ENCODE measurements at places on chromosomes 4 and X.

DNA sequence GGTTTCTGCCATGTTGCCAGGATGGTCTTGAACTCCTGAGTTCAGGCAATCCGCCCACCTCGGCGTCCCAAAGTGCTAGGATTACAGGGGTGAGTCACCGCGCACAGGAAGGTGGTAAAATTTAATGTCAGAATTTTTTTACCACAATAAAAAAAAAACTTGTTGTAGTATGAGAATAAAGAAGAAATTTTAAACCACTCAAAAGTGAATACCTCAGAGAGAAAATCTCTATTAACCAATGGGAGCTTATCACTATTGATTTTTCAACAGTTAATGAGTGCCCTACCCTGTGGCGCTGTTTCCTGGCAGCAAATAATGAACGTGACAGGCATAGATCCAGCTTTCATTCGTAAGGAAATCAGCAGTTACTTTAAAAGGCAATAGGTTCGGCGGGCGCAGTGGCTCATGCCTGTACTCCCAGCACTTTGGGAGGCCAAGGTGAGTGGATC lies 32.7 kb upstream of the SLC25A4 start:
- no peak for DNase-seq

DNA sequence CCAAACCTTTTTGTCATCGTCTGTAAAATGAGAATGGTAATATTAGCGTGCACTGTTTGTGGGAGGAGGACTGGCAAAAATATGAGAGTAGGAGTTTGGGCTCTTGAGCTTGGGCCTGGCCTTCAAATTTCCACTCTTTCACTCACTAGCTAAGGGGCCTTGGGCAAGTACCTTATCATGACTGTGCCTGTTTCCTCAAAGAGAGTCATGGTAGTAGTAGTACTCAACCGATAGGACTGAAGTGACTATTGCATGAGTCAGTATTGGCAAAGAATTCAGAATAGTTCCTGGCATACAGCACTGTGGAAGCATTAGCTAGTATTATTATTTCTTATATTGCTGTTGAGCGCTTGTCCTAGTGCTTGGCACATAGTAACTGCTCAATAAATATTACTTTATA lies 16.0 kb upstream of the RBM3 start:
- no peak for DNase-seq

GRCh38 chrX:151225843-151226242 lies 49.5 kb downstream of the GPR50 start:
- no peak for DNase-seq

DNA sequence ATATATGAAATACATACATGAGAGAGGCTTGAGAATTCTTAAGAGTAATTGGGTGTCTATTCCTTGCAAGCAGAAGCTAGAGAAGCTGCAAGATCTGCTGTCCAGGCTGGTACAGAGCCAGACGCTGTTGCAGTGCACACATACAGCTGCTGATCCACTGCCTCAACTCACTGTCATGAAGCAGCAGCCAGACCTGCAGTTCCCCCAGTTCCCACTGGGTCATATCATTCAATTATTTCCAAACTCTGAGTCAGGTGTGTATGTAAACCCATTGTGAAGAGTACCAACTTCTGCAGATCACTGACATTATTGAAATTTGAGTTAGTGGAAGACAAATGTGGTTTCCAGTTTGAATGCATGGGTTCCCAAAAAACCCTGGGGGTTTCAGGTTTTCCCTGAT lies 1212.8 kb upstream of the ADGRL3 start:
- DNase-seq = no peak

GRCh38 chr4:156237231-156237630 lies 283.6 kb upstream of the CTSO start:
- DNase-seq = no peak

DNA sequence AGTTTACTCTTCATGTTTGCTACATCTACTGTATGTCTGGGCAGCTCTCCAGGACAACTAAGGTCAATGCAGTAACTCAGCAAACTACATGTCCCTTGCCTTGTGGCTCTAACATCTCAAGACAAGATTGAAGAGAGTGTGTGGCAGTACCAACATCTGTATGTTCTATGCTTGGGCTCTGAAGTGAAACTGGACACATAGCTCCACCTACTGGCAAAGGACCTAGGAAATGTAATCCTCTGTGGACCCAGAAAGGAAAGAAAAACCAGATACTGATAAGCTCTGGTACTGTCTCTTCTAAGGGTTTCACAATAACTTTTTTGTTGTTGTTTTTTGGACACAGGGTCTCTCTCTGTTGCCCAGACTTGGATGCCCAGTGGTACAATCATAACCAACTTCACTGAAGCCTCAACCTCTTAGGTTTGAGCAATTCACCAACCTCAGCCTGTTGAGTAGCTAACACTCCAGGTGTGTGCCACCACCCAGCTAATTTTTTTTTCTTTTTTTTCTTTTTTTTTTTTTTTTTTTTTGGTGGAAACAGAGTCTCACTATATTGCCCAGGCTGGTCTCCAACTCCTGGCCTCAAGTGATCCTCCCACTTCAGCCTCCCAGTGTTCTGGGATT lies 64.1 kb downstream of the QDPR start:
- DNase-seq = peak; percentile 6

GRCh38 chrX:44946771-44947170 lies 73.8 kb downstream of the KDM6A start:
- no peak for DNase-seq

DNA sequence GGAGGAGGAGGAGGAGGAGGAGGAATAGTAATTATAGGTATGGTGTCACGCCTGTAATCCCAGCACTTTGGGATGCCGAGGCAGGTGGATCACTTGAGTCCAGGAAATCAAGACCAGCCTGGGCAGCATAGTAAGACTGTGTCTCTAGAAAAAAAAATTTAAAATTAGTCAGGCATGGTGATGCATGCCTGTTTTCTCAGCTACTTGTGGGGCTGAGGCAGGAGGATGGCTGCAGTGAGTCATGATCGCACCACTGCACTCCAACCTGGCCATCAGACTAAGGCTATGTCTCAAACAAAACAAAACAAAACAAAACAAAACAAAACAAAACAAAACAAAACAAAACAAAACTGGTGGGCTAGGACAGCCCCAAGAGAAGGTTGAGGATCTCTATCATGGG lies 3.0 kb downstream of the STARD8 start:
- no peak for DNase-seq

GRCh38 chr4:187889651-187890050 lies 105.9 kb upstream of the ZFP42 start:
- DNase-seq = no peak

DNA sequence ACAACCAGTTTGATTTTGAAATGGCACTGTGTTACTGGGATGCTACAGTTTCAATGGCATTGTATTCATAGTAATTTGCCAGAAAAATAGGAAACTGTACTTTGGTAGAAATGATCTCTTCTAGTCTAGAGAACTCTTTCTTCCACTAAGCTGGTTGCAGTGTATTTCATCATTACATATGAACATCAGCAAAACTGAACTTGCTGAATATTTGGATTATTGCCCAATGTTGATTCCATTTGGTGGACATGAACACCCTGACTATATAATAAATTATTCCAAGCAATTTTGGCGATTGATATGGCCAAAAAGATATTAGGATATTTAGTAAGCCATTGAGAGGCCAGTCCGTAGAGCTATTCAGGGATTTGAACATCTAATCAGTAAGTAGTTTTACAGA lies 191.8 kb upstream of the CXorf66 start:
- DNase-seq = no peak

GRCh38 chr4:38950159-38950558 lies 82.0 kb downstream of the TMEM156 start:
- no peak for DNase-seq

DNA sequence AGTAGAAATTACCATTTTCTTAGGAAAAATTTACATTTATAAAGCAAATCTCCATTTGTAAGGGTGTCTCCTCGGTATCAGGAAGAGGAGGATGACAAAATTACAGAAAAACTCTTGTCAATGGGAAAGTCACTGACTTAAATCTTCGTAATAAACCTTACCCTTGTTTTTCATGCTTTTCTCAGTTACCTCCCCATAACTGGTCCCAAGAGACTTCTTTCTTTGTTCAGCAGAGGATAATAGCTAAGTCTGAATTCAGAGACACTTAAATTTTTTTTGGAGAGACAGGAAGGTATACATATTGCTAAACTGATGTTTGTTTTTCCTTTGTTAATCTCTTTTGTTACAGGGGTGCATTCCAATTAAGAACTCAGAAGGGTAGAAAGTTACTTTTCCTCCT lies 125.5 kb upstream of the JADE1 start:
- no peak for DNase-seq

DNA sequence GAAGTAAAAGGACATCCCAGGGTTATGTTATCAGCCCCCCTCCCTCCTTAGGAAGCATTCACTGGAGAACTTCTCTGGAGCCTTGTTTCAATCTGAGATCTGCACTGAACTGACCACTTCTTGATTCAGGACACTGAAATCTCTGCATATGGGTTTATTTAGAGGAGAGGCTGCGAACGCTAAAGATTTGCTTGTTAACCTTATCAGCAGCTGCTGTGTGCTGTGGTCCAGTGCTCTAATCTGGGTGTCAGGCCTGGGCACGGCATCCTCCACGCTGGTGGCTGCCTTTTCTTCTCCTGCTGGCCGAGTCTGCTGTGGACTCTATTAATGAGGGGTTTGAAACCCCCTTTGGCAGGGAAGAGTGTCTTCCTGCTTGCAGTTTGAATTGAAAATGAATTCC lies 1094.7 kb upstream of the TENM3 start:
- no peak for DNase-seq

DNA sequence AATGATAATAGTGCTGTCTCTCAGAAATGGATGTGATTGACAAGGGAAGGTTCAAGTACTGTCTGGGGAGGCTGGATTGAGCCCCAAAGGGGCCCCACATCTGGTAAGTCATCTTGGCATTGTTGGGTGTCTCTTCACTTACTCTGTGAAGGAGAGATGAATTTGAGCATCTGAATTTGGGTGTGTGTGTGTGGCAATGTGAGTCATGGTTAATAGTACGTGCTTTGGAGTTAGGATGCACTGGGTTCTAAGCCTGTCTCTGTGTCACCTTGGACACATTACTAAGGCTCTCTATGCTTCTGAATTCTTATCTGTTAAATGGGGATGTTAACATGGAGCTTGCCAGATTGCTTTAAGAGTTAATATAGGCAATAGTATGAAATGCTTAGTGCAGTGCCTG lies 80.4 kb downstream of the FRAS1 start:
- no peak for DNase-seq

DNA sequence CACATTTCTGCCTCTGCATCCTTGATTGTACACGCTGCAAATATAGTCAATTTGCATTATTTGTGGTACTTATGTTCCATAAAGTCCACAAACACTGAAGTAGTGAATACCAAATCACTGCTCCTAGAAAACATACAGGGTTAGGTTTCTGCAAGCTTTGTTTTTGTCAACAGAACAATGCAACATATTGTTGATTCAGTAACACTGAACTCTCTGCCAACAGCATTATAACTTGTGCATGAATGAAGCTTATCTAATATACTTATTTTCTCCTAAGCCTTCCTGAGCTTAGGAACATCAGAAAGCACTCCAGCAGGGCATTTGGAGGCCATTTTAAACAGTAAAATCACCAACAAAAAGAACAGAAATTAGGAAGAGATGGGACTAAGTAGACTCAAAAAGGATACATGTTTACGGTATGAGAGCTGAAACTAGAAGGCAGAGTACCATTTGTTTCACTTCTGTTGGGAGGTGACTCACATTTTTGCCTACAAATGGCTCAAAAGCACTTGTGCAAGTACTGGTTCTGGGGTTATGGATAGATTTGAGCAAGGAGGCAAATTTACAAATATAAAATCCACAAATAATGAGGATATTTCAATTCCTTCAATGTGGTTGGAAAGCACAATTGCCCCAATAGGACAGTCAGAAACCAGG lies 14.1 kb downstream of the COX18 start:
- no peak for DNase-seq

- no peak for DNase-seq
These were observed 24.0 kb downstream of the SMIM14 start for GRCh38 chr4:39614487-39615162.

GRCh38 chr4:4395849-4396627 lies 9.1 kb downstream of the NSG1 start:
- no peak for DNase-seq

DNA sequence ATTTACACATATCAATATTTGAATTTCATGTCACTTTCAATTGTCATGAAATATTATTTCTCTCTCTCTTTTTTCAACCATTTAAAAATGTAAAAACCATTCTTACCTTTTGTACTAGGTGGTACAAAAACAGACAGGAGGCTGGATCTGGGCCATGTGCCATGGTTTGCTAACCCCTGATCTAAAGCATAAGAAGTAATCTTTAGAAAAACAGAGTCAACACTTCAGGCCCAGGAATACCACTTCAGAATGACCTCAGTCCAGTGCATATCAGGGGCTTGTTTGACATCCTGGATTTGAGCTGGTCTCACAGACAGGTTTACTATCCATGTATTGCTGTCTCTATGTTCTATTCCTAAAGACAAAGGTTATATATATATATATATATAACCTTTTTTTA lies 102.5 kb downstream of the DCHS2 start:
- DNase-seq = no peak

- DNase-seq = no peak
These were observed 126.5 kb upstream of the WDFY3 start for GRCh38 chr4:85092943-85093342.

GRCh38 chr4:177315767-177316464 lies 6.2 kb downstream of the NEIL3 start:
- DNase-seq = no peak

DNA sequence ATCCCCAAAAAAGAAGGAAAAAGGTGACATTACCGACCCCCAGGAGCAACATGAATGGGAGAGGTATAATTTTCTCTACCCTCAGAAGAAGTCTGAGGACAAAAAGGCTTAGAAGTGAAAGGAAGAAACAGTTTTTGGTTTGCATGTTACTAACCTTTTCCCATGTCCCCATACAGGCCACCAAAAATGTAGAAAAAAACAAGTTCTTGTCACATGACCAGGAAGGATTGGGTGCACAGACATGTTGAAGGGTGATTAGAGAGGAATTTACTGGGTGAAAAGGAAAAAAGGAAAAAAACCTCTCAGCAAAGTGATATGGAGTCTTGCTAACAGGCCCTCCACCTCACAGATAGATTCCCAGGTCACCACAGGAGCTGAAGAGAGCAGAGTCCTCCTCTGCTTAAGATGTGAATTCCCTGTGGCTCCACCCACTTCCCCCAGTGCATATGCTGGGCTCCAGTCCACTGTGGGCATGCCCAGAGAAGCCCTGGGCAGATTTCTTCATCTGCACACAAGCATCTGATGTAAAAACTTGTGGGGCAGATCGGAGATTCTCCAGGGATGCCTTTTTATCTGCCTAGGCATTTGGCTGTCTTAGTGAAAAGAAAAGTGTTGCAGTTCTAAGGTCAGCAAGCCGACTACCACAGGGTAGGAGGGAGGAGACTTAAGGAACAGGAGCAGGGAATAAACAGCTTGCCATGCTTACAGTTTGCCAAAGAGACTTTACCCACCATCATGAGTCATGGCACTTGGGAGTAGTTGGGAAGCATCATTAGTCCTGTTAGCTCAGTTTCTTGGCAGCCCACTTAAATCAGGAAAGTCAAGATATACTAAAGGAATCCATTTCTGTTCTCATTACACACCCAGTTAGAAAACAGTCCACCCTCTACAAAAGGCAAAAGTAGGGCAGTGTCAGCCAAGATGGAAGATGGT lies 25.0 kb upstream of the PASD1 start:
- no peak for DNase-seq

GRCh38 chr4:111398906-111399330 lies 746.3 kb upstream of the FAM241A start:
- DNase-seq = no peak

- no peak for DNase-seq
These were observed 4.2 kb upstream of the CDS1 start for GRCh38 chr4:84578540-84579402.

GRCh38 chrX:31251336-31251735 lies 179.5 kb upstream of the FTHL17 start:
- DNase-seq = no peak

Measured in stimulated activated naive CD4-positive, alpha-beta T cell treated with Interleukin-2 at 50 U/mL for 16 hours (primary cell).